Right hindlimb (tissue), 1 donor: ENCODE measurements at places on chromosomes 4 and X.

DNA sequence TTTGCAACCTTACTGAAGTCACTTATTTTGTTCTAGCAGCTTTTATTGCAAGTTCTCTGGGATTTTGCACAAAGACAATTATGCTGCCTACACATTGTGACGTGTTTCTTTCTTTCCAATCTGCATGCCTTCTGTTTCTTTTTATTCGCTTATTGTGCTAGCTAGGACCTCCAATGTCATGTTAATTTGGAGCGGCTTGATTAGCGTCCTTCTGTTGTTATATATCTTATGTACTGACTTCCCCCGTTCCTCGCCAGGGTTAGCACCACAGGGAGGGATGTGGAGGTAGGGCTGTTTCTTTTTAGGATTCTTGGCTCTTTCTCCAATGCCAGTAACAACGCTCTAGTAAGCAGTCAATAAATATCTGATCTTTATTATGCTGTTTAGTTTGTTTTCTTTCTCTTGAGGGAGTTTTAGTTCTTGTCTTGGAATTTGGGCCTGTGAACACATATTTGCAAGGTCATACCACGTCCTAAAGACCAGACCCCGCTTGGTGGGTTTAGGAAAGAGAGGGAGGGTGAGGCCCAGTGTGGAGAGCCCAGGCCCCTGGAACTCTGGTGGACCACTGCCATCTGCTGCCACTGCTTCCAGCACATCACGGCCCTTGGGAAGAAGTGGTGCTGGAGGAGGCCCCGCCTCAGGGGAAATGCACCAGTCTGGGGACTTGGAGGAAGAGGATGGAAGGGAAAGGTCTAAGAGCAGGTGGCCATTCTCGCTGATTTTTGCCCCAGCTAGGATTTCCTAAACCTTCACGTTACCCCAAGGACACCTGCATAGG, 129.1 kb downstream of the TRIML1 start:
- no peak for DNase-seq

DNA sequence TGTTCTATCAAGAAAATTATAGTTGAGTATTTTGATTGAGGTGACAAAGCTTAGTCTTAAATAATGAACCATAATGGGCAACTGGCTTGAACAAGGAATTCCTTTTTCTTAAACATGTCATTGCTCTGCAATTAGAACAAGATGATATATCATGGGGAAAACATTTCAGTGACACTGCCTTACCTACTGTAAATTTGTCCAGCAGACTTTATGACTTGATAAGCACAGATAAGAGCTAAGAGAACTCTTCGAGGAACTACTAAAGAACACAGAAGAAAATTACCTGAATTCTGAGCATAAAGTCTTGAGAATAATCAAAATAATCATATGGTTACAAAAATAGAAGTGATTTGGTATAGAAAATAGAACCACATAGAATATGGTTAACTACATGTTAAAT, 257.8 kb downstream of the PDHA2 start:
- no peak for DNase-seq

- no peak for DNase-seq
Observed at GRCh38 chr4:31974490-31975002, 1254.4 kb downstream of the PCDH7 start.

- no peak for DNase-seq
Observed at GRCh38 chr4:124437853-124438495, 274.6 kb downstream of the ANKRD50 start.

DNA sequence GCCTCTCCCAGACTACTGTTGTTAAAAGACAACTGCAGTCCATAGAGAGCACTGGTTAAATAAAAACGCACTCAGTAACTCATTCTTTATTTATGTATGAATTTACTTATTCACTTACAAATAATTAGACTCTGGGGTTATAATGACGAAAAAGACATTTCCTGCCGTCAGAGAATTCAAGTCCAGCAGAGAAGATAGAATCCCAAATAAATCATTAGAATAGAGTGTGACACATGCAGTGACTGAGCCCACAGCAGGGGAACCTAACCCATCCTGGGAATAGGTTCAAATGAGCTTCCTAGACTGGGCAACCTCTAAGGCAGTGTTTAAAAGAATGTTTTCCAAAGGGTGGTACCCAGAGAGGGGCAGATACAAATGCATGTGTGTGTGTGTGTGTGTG, 53.9 kb downstream of the FGFBP1 start:
- DNase-seq: no peak

DNA sequence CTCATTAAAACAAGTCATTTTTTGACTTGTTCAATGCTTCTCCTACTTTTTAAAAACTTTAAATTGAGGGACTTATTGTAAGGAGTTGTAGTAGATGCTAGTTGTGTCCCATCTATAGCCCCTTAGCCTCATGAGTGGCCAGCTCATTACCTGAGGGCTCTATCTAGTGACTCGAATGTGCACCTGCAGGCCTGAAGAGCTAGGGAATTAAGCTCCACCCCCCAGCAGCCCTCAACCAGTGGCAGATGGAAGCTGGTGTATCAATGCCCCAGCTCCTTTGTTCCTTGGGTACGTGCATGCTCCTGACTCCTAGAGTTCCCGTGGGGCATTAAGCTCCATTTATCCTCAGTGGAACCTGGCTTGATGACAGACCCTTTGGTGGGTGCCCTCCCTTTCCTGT, 146.7 kb upstream of the FAM9B start:
- DNase-seq: no peak

DNA sequence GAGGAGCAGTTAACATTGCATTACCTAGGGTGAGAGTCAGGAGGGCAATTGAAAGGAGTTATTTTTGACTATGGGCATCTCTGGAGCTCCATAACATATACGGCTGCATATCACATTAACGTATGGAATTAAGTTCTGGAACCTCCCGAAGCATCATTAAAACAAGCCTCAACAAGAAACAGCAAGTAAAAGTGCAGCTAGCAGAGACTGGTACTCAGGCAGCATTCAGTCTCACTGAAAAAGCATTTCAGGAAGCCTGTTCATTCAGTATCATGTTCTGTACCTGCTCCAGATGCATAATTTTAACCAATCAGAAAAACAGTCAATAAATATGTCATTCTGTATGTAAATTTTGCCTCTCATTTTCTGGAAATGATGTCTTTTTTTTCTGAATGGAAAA, 299.6 kb downstream of the EPHA5 start:
- DNase-seq: no peak

DNA sequence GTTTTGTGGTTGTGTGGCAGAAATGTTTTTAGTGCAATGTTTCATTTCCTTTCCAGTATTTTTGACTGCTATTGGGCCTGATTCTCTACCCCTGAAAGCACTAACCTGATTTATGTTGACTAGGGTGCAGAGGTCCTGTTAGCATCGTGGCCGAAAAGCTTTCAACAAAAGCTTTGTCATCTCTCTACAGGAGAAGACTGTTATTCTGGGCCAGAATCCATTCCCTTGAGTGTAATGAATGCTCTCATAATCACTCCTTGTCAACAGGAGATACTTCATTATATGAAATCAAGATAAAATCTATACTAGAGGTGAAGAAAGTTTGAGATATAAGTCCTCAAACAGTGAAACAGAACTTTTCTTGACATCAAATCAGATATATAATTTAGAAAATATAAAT, 195.5 kb downstream of the ZNF330 start:
- DNase-seq: no peak

DNA sequence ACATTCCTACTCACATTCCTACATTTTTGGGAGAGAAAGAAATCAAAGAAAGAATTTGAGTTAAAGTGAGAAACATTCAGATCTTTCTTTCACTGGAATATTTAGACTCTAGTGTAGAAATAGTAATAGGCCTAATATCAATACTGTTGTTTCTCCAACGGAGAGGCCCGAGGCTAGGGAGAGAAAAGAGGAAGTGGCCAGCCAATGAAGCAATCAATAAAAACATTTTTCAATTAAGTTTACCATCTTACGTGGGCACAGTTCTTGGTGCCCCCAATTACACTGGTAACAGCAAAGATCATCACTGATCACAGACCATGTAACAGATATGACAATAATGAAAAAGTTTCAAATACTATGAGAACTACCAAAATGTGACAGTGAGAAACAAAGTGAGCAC, 281.4 kb downstream of the GPM6A start:
- DNase-seq: no peak

GRCh38 chr4:108114503-108114902, 54.2 kb downstream of the LEF1 start:
- DNase-seq: no peak

- DNase-seq: no peak
Observed at GRCh38 chr4:76253511-76253910, 2.0 kb downstream of the FAM47E start.

DNA sequence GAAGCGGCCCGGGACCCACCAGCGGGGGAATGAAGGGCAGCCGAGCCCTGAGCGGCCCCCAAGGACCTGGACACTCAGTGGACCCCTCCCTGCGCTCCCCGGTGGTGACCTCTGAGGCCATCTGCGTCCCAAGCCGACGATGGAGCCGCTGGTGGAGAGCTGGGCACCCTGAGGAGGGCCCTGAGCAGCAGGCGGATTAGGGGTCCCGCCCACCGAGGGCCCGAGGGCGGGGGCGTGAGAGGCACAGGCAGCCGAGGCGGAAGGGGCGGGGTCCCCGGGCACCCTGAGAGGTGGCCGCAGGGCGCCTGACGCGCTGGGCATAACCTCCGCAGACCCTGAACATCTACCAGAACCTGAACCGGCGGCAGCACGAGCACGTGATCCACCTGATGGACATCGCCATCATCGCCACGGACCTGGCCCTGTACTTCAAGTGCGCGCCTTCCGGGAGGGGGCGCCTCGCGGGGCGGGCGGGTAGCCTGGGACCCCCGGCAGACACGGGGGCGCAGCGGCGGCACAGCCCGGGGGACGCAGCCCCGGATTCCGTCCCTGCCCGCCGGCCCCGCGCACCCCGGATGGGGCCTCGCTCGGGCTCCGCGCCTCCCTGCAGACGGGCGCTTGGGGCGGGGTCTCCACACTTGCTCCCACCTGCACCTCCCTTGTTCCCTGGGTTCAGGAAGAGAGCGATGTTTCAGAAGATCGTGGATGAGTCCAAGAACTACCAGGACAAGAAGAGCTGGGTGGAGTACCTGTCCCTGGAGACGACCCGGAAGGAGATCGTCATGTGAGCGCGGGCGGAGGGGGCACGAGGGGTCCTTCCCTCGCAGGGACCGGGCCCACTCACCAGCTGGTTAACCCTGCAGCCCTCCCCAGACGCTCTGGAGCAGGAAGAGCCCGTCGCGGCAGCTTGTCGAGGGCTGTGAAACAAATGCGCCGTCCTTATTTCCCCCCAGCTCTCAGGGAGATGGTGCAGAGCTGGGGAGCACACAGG, 10.3 kb downstream of the ATP5ME start:
- DNase-seq: peak; percentile 75

DNA sequence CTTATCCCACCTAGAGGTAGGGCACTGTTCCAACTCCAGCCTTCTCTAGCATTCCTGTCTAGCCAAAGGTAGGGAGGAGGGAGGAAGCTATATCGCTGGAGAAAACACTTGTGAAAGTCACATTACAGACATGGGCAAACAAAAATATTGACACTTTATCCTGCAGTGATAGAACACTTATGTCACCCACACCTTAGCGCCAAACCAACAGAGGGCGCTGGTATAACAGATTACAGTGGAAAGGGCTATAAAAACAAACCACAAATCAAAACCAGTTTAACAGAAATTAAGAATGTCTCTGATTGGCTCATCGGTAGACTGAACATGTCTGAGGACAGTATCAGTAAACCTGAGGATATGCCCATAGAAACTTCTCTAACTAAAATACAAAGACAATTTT, 451.3 kb downstream of the TLL1 start:
- no peak for DNase-seq

DNA sequence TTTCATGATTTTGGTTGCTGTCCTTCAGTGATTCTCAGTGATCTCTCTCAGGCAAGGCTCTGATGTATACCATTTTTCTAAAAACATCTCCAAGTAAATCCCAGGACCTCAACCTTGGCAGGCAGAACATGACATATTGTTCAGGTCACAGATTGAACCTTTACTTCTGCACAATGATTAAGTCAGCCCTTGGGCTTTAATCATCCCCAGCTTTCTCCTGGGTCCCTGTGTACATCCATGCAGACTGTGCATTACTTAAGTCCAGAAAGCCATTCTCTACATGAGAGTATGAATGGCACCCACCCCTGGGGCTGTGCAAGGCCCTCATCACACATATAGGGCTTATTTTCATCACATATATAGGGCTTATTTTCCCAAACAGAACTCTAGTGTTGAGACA, 58.7 kb upstream of the ADAMTS3 start:
- DNase-seq: no peak

GRCh38 chrX:56812515-56813105, 83.6 kb downstream of the NBDY start:
- no peak for DNase-seq

GRCh38 chr4:78428996-78429395, 122.6 kb upstream of the ANXA3 start:
- DNase-seq: no peak

GRCh38 chrX:44495091-44495490, 47.6 kb downstream of the FUNDC1 start:
- no peak for DNase-seq

GRCh38 chr4:110617646-110618580, 5.0 kb downstream of the PITX2 start:
- DNase-seq: peak; percentile 59

- no peak for DNase-seq
Observed at GRCh38 chr4:176830971-176831370, 38.2 kb upstream of the VEGFC start.

DNA sequence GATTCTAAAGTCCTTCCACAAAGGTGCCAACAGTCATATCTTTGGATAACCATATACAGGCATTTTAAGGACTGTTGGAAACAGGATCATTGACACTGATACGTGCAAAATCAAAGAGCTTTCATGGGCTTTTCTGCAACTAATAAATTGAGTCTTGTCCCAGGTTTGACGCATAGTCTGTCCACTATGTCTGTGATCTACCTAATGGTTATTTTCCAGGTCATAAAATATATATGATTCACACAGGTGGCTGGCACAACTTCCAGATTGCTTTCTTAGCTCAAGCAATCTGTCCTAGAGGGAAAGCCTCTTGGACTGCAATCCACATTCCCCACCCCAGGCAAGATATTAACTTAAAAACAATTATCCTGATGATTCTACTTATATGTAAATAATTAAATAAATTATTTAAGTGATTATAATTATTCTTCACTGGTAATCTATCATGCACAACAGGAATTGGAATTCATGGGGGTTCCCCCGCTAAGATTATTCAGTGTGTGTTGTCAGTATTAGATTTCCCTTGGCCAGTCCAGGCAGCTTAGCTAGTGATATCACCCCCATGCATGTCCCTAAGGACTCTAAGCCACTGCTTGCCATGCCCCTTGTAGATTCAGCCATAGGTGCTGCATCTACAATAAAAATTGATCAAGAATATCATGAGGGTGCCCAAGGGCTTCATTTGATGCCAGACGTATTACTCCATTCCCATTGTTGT, 97.8 kb downstream of the TLL1 start:
- no peak for DNase-seq
